ENCODE measurements at places on chromosomes 12 and 14.
A peak's percentile ranks its signal among the peaks of the same experiment; 100 is the strongest.

DNA sequence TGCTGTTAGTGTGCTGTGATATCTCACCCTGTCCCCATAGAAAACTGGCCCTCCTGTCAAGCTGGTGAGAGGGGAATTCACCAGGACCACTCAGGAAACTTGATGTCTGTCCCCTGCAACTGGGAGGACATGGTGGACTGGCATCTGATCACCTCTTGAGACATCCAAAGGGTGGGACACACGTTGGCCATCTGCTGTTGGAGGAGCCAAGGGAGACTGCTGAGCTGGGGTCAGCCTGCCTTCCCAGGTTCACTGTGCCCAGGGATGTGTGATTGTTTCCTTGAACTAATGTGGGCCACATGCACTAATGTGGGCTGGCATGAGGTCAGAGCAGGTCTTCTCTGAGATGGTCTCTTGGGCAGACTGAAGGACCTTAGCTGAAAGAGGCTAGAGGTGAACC is 16.7 kb upstream of the TMEM229B start:
- no peak for DNase-seq

DNA sequence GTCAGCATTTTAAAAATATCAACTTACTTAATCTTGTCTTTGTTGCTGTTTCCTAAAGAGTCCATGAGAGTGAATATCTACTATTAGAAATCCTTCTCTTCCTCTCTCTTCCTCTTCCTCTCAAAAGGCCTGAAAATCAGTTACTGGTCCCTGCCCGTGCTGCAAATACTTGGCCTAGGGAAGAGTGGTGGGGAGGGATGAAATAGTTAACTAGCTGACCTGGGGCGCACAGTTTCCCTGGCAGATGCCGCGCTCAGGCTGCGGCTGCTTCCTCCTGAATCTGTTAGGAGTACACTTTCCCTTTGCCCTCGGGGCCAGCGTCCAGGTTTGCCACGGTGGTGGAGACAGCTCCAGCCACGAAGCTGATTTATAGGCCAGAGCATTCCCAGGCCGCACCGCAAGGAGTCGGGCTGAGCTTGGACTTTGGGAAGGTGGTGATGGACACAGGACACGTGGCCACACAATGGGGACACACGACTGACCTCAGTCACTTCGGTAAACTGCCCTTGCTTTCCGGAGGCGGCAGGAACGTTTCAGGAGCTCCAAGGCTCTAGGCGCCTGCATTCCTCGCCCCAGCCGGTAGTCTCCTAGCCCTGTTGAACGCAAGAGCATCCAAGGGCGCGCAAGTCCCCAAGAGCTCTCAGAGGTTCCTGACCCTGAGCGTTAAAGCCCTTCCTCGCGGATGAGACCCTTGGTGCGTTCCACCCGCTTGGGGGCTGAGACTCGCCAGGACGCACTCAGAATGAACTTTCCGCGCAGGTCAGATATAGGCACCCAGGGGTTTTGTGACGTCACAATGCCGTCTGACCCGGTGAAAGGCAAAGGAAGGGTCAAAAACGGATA is 7.1 kb upstream of the ASCL1 start:
- peak; percentile 83 for DNase-seq

DNA sequence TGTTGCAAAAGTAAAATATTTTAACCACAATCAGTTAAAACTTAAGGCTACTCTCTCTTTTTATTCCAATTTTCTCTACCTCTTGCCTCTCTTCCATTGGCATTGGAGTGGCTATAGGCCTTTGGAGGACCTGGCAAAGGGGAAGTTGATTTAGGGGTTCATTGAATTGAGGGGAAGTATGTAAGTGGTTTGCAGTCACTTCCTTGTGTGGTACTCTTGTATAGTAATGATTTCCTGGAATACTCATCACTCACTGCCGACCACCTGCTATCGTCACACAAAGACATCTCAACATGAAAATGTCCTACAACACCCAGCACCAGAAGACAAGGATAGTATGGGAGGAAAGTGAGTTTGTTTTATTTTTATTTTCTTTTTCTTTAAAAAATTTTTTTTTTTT is 45.7 kb upstream of the CPM start:
- no peak for DNase-seq

DNA sequence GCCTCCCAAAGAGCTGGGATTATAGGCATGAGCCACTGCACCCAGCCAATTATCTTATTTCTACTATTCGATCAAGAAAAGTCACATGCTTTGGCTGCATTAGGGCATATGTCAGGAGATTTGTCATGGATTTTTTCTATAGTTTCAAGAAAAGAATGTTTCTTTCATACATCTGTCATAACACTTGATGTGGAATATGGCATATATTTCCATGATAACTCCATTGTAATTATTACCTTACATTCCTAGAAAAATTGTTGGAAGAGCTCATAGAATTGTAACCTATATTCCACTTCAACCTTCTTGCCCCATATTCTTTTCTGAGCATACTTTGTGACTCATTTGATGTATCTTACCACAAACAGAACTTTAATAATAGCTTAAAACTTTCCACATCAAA is 740.9 kb upstream of the FLRT2 start:
- no peak for DNase-seq

DNA sequence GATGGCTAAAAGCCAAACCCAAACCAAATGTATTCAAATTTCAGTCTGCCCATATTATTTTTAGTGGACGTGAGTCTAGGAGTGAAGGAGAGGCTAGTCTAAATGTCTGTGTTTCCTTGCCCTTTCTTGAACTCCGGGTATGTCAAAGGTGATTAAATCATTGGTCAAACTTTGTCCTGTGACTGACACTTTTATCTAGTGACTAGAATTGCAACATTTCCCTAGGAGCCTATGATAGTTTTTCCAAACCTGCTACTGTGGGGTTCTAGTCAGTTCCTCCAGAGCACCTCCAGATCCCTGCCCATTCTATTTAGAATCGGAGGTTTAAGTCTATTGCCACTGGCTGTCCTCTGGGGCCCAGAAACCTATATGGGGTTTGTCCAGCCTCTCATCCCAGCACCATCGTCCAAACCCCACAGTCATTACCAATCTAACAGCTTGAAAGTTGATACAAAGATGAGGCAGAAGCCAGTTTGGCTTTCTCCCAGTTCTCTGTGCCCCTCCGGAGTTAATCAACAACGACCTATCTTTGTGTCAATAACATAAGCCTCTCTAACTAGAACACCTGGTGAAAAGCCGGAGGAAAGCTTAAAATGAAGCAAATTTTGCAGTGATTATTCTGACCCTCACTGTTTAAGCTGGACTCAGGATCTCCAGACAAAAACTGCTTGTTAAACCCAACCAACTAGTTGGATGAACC is 306.7 kb downstream of the ZFP36L1 start:
- no peak for DNase-seq

GRCh38 chr12:97452839-97453238 is 9.8 kb upstream of the RMST start:
- no peak for DNase-seq

DNA sequence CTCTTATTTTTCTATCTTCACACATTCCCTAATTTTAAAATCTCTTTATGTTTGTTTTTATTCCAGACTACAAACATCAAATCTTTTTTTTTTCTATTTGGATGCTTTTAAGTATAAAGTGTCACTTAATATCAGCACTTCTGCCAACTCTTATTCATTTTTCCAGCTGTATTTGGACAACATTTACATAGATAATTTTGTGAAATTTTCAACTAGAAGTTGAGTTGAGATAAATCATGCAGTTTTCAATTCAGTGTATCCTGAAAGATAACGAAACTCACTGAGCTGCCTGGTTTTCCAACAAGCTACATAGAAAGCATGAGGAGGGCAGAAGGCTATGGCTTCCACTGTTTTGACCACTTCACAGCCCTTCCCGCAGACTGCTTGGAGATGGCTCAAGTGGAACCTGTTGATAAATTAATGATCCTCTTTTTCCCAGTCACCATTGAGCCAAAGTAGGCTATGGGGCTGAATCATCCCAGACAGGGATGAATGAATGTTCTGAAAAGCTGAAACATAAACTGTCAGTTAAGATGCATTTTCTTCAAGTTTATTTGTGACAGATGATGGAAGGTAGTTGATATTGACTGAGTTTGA is 213.9 kb downstream of the RAD51B start:
- DNase-seq, result no peak

- no peak for DNase-seq
Observed at GRCh38 chr14:104680806-104681688, 8.4 kb upstream of the INF2 start.

GRCh38 chr12:6833189-6833890 is 5.1 kb downstream of the P3H3 start:
- DNase-seq, result no peak

GRCh38 chr14:55026441-55026792 is 482 bp downstream of the WDHD1 start:
- no peak for DNase-seq

DNA sequence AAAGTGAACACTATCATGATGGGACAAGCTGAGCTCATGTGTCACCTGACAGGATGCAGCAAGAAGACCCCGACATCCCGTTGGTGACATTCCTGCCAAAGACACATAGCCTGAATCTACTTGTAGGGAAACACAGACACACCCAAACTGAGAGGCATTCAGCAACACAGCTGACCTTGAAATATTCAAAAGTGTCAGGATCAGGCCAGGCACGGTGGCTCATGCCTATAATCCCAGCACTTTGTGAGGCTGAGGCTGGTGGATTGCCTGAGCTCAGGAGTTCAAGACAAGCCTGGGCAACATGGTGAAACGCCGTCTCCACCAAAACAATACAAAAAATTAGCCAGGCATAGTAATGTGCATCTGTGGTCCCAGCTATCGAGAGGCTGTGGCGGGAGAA is 232.0 kb upstream of the PLXNC1 start:
- DNase-seq, result no peak

DNA sequence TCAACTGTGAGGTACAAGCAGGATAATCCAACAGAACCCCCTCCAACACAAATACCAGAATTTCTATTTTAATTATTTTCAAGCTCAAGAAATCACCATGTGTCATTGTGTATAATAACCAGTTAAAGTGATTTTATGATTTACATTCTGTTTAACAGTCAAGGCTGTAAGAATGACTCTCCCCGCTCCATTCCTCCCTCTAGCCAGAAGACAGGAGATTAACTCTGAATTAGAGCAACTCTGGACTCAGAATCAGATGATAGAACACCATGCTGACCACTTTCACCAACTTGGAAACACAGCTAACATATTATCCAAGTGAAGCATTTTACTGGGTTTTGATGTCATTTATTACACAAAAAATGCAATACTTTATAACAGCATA is 71.9 kb downstream of the ATP2B1 start:
- DNase-seq, result no peak

GRCh38 chr12:19967431-19967830 is 400.9 kb upstream of the PDE3A start:
- no peak for DNase-seq

DNA sequence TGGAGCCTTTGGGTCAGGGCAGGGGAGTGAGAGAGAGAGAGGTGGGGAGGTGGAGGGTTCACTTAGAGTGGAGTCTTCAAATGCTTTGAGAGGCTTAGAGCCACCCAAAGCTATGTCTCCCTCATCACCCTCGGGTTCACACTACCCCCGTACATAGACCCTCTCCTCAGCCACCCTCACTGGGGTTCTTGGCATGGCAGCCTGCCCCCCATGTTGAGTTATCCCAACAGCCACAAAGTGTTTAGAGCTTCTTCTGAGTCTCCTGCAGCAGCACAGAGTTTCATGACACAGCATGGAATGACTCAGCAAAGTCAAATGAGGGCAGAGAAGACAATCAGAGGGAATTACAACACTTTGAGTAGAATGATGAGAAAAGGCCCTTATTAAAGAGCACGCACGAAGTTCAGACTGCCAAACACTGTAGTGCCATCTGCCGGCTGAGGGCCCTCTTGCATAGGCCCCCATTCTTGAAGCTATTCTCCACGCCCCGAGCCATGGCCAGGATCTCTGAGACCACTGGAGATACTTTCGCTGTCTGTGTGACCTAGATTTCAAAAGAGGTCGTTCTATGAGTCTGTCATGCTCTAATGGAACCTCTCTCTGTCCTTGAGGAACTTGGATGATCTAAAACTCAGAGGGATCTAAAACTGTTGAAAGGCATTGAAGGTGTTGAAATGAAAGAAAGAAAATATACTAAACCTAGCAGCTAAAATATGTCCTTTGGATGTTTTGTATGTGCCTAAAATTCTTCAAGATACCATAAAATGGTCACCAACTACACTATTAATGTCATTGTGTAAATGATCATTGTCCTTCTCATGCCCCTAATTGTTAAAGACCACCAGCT is 221.9 kb downstream of the PELI2 start:
- no peak for DNase-seq

DNA sequence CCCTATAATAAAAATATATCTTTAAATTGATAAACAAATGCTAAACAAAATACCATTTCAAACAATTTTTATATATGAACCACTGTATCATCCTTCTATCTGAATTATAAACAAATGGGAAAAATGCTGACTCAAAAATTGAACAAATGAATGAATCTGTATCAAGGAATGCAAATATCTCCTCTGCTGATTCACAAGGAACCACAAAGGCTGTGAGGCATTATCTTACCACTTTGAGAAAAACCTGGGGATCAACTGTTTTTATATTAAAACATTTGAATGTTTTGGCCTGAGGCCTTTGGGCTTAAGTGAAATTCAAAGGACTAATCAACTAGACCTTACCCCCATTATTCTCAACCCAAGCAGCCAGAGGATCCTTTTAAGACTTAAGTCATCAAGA is 86.3 kb downstream of the EML5 start:
- no peak for DNase-seq

- DNase-seq, result no peak
Observed at GRCh38 chr14:55951341-55952206, 166.6 kb upstream of the PELI2 start.

DNA sequence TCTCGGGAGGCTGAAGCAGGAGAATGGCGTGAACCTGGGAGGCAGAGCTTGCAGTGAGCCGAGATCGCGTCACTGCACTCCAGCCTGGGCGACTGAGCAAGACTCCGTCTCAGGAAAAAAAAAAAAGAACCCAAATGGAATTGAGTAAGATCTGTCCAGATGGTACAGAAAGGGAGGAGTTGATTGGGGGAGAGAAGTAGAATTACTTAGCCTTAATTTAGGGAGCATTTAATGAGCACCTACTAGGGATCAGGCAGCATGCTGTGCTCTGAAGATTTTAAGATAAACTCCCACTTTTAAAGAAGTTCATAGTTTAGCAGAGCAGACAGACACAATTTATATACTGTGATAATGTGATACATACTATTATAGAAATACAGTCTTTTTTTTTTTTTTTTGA is 4.5 kb downstream of the RAB5B start:
- no peak for DNase-seq

DNA sequence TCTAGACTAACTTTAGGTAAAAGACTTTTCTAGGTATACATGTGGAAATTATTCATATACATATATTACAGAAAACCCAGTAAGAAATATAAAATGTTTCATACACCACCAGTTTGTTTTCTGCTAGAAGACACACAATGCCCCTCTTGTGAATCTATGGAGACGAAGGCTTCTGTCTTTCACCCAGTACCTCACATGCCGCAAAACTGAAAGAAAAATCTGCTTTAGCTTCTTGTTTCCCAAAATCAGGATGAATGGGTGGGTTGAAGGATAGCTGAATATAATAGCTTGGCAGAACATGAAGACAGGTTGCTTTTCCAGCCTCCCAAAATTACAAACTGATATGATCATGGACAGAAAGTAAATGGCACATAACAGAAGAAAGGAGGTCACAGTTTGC is 1.3 kb downstream of the TAS2R30 start:
- no peak for DNase-seq
